NCI-H2029 (cell line): ENCODE measurements at places on chromosomes 7 and 10.

GRCh38 chr7:56063500-56063881 is 595 bp upstream of the SUMF2 start:
- no peak for DNase-seq

DNA sequence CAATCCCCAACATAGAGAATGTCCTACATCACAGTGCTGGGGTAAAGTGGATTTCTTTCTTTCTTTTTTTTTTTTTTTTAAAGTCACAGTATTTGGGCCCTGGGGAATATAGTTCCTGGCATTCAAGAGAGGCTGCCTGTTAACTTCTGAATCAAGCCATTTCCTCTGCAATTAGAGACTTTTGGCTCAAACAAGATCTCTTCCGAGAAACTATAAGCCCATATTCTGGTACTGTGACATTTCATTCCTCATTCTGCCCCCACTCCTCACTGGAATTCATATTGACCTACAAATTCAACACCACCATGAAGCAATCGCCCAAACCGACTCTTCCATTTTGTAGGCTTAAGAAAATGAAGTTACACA is 187.4 kb downstream of the PHTF2 start:
- DNase-seq: no peak

- no peak for DNase-seq
Observed at GRCh38 chr10:81569488-81569887, 305.5 kb upstream of the NRG3 start.

GRCh38 chr10:36766415-36766810 is 359.0 kb upstream of the ANKRD30A start:
- DNase-seq: no peak

GRCh38 chr7:74657692-74658177 is at the start of gene GTF2I:
Gene GTF2I (plus strand): TSS chr7:74657718. CDS start chr7:74689129, 31,411 bp downstream.
- DNase-seq: no peak

DNA sequence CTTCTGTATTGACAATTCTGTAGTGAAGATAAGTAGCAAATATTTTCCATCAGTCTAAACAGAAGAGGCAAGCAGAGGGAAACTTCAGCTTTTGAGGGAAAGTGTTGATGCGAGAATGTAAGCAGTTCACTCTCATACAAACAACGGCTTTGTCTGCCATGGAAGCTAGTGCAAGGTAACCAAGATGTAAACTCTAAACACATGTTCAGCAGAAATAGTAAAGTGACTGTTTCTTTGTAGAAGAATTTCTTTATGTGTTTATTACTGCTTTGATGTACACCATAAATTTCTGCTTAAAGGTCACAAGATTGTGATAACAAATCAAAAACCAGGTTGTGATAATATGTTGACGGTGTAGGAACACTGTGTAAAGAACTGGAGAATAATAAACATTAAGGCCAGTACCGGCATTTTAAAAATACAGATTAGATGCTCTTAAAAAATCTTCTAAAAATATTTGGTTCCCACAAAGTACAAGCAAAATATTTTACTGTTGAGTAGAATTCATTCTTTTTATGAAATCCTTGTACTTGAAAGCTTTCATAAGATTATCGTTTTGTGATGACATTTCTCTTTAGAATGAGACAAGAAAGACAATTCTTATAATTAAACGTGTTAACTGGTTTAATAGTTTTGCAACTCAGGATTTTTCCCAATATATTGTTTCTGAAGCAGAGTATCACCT is 34.2 kb downstream of the SEMA3C start:
- no peak for DNase-seq

DNA sequence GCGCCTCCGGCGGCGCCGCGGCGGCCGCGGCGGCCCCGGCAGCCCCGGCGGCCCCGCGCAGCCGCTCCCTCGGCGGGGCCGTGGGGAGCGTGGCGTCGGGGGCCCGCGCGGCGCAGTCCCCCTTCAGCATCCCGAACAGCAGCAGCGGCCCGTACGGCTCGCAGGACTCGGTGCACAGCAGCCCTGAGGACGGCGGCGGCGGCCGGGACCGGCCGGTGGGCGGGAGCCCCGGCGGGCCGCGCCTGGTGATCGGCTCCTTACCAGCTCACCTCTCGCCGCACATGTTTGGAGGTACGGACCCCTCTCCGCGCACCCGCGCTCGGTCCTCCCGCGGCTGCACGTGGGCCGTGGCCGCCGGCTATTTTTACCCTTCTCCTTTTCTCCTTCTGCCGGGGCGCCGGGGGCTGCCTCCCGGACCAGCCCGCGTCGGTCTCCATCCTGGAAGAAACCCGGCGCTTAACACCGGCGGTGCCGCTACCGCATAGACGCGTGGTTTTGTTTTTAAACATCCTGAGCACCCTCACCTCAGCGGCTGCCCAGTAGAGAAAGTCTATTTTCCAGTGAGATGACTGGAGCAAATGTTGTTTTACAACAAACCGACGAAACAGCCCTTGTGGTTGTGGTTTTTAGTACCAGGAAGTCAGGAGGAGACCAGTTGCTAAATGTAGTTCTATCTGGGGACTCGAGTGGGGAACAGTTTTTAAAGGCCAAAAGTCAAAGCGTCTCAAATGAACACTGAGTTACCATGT is 1.3 kb downstream of the ZNRF2 start:
- no peak for DNase-seq

DNA sequence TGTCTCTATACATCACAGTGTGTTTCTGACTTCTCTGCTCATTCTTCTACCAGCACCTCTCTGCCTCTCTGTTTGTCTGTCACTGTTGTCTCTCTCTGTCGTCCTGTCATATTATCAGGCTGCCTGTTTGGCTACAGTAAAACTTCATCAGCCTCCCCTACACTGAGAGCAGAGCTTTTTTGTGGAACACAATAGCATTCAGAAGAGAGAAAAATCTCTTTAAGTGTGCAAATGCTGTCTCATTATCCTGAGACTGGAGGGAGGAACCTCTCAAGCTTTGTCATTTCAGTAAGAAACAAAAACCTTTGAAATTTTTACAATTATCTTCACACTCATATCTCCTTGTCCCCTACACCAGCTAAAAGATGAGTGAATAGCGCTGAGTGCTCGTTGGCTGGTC is 148.4 kb downstream of the PLPP4 start:
- no peak for DNase-seq

DNA sequence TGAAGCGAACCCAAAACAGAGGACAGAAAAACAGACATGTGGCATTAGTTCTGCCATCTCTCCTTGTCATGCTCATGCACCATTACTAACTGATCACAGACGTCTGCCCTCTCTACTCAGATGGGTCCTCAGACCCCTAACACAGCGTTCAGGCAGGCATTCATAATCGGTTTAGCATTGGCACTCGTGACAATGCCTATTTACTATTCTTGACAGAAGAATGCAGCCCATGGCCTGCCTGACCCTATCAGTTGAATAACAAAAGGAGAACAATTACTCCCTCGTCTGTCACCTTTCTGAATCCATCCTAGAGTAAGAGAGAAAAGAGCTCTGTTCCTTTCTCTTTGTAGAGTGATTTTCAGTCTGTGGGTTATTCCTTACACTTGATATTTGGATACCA is 194.6 kb upstream of the PHYHIPL start:
- DNase-seq: no peak
